ENCODE measurements at places on chromosomes 1 and 21.

DNA sequence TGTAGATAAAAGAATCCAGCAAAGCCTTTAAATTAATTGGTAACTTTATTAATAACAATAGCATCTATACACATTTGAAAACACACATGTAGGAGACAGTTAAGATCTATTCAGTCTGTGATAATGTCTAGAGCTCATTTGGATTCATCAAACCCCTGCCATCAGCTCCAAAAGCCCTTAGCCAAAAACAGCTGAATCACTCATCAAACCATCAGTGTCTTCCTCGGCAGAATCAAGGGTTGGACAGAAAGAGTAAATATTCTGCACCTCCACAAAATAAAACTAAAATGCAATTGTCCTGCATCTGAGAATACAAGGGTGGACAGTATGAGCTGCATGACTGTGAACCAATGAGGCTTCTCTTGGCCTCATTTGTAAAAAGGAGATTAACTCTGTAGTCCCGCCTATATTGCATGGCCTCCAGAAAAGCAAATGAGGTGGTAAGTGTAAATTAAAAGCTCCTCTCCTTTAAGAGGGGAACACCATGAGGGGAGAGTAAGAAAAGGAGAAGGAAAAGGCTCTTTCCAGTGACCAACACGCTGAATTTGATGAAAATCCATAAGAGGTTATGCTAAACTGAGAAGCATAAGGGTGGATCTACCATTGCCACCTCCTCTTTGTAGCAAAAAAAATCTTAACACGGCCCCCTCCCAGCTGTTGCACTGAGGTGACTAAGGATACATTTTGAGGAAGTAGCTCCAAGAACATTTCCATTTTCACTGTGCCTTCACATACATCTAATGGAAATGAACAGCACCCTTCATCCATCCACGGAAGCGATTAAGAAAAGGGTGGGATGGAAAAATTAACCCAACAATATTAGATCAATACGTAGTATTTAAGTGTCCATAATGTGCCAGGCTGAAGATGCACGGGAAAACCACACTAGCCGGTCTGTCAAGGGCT, 14.7 kb upstream of the BOLA1 start:
- DNase-seq = no peak

DNA sequence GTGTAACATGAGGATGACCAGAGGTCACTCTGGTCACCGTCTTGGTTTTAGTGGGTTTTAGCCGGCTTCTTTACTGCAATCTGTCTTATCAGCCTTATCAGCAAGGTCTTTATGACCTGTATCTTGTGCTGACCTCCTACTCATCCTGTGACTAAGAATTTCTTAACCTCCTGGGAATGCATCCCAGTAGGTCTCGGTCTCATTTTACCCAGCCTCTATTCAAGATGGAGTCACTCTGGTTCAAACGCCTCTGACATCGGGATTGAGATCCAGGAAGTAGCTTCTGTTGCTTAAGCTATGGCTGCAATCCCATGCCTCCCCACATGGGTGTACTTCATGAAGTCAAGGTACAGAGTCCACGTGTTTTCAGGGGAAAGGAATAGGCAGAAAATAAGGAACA, 19.9 kb downstream of the FMN2 start:
- DNase-seq = no peak

GRCh38 chr1:41322835-41323234, 38.4 kb upstream of the FOXO6 start:
- peak; percentile 10 for DNase-seq

DNA sequence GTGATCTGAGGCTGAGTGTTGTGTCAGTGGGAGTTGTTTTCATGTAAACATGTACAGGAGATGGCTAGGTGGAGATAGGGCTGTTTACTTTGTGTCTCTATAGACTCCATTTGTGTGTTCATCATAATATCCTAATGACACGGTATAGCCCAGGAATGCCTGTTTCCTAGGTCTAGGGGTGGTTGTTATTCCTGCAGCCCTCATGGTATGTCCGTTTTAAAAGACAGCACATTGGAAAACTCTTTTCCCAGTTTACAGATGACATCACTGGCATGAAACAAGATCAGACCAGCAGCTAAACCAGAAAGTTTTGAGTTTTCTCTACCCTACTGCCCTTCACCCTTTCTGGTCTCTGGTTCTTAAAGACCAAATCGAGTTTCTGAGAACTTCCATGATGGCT, 227.3 kb upstream of the TMEM51 start:
- DNase-seq = no peak

DNA sequence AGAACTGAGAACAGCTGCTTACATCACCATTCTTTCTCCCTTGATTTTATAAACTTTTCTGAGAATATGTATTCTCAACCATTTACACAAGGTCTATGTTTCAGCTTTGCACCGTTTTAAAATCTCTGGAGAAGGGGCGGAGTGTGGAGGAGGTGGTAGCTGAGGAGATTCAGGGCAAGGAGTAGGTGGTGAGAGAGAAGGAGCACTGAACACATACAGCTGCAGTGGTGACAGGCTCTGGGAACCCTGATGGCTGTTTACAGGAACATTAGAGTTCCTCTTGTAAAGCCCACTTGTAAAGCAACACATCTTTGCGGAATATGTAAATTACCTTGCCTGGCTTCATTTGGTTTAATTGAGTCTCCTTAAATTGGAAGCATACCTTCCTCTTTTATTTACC, 89.7 kb downstream of the SMYD2 start:
- no peak for DNase-seq

DNA sequence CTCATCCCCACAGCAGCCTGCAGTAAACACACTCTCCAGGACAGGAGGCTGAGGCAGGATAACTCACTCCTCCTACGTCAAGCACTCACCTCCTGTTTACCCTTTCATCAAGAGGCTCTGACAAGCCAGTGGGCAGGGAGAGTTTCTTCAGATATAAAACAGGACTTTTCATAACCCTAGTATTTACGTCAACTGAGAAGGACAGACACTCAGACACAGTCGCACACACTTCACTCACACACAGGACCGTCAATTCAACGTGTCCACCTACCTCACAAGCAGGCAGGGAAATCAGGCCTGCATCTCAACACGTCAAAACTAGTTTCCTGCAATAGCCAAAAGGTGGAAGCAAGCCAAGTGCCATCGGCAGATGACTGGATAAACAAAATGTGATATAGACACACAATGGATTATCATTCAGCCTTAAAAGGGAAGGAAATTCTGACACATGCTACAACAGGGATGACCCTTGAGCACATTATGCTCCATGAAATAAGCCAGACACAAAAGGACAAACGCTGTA, 48.6 kb downstream of the ITPKB start:
- DNase-seq = no peak

- DNase-seq = no peak
Measured at GRCh38 chr1:39189592-39190041, 14.9 kb upstream of the MACF1 start.

GRCh38 chr1:154902938-154903566, 33.0 kb upstream of the KCNN3 start:
- no peak for DNase-seq

DNA sequence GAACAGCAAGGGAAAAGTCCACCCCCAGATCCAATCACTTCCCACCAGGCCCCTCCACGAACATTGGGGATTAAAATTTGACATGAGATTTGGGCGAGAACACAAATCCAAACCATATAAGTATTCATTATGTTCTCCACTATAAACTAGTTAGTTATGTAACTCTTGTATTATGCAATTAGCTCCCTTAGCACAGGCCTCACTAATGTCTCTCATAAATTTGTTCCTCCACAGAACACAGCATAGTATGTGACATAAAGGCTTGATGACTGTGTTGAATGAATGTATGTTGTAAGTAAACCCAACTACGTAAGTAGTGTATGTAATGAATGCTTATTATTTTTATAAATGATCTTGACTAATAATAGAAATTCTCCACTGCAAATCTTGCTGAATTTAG, 223.3 kb upstream of the ZRANB2 start:
- DNase-seq = no peak

DNA sequence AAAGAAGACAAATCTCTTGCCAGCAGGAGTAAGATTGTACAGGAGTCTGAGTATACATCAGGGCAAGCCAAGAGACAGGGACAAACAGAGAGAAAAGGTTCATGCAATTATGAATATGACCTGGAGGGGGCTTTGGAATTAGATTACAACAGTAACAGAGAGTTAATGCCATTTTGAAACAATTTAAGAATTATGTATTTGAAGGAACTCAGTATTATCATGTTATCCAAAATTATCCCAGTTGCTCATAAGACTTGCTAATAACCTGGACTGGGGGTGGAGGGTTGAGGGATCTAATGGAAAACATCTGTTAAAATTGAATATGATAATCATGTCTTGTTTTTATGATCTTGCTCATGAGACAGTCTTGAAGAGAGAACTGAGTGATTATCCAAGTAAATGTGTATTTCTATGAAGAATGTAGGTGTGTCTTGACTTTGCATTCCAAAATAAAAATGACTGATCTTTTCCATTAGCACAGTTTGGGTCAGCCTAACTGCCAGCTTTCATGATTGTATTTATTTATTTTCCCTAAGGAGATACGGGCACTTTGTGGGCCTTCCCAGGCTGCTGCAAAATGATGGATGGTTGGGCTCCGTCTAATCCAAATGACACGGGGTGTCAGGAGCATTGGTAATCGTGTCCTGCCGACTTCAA, 117.7 kb downstream of the ERG start:
- no peak for DNase-seq

GRCh38 chr1:40313329-40313957, 3.6 kb downstream of the COL9A2 start:
- DNase-seq = no peak

DNA sequence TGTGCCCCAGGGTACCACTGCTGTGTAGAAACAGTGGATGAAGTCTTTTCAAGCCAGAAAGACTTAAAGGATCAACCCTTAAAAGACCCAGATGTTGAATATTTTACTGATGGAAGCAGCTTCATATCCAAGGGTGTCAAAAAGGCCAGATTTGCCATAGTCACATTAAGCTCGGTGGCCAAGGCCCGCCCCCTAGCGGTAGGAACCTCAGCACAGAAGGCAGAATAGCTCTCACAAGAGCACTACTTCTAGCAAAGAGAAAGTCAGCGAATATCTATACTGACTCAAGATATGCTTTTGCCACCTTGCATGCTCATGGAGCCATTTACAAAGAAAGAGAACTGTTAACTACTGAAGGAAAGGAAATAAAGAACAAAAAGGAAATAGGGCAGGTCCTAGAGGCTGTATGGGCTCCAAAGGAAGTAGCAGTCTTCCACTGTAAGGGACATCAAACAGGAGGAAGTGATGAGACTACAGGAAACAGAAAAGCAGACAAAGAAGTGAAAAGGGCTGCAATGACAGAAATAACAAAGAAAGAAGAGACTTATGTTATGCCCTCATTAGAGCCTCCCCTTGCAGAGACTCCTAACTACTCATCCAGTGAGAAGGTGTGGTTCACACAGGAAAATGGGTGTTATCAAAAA, 90.5 kb downstream of the LIPI start:
- no peak for DNase-seq

DNA sequence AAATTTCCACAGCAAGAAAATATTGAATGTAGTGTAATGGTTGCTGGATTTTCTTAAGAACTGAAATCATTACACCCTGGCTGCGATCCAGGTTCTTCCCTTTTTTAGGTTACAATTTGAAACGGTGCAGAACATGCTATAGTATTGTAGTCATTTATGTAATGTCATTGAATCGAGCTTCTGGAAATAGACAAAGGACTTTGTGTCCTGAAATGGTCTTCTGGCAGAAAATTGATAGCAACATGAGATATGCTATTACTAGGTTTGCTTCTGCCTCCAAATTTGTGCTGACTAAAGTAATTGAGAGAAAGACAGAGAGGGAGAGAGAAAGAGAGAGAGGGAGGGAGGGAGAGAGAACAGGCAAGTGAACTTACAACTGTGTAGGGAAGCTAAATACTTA, 146.2 kb upstream of the NFIA start:
- no peak for DNase-seq

GRCh38 chr1:11272832-11273594, at the start of gene UBIAD1:
Gene UBIAD1 (plus strand): TSS chr1:11273198. CDS start chr1:11273532, 334 bp downstream.
- peak; percentile 41 for DNase-seq

GRCh38 chr1:47578721-47579419, 141.0 kb downstream of the FOXD2 start:
- DNase-seq = no peak

- no peak for DNase-seq
Measured at GRCh38 chr1:6450943-6451373, 15.0 kb downstream of the TNFRSF25 start.

GRCh38 chr1:196309386-196309785, 298.9 kb downstream of the KCNT2 start:
- no peak for DNase-seq

GRCh38 chr1:36557041-36558000, 74.6 kb upstream of the CSF3R start:
- DNase-seq = peak; percentile 1

- DNase-seq = no peak
Measured at GRCh38 chr21:19995253-19995652, 1003.0 kb upstream of the NCAM2 start.

- DNase-seq = no peak
Measured at GRCh38 chr1:199007423-199007822, 368.6 kb downstream of the PTPRC start.

- no peak for DNase-seq
Measured at GRCh38 chr1:203754455-203754864, 10.5 kb upstream of the LAX1 start.

DNA sequence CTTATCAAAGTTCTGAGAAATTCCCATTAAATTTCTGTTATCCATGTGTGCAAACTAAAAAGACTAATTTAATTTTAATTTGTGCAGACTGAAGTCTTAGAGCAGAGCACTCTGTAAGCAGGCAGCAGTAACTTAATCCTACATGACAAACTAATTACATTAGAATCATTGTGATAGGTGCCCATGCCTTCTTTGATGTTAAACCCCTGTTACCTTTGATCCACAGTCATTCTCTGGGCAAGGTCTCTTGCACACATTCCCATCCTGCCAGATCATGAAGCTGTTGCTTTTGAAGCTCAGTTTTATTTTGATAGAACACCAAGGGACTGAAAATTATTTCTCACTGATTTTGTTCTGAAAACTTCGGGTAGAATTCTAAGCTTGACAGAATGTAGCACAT, 77.2 kb downstream of the BCAR3 start:
- DNase-seq = no peak

Data from retinal pigment epithelial cell (primary cell).